ENCODE measurements at places on chromosomes 11 and 22.

GRCh38 chr11:14577835-14578529 lies 57.8 kb upstream of the PSMA1 start:
- DNase-seq, result no peak

GRCh38 chr11:110782616-110783015 lies 70.4 kb upstream of the ARHGAP20 start:
- DNase-seq, result no peak

DNA sequence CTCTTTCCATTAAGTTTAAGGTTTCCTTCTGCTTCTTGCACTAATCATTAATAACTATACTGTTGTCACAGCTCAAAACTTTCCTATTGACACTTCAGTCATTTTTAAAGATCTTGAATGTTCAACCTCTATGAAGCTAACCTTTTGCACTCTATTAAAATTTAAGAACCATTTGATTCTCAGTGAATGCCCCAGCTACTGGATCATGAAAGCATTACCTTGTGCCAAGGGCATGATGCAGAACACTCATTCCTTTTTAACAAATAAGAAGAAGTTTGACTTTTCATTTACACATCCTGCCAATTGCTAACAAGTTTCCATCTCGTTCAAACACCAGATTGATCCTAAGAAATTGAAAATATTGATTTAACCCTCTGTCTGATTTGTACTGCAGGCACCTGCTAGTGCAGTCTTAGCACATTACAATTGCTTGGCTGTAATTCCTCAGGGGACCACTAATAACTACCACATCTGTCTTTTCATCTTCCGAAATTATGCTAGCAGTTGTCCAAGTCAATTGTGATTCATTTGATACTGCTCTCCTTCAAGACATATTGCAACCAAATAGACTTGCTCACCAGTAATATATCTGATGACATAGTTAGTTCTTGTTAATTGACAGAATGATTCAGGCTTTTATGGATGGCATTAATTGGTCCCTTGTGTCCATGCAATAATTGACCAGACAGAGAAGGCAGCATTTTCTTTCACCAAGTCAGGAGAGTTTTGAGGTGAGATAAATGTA lies 158.4 kb downstream of the TEAD1 start:
- DNase-seq, result no peak

GRCh38 chr22:47067911-47068625 lies 305.6 kb downstream of the TBC1D22A start:
- no peak for DNase-seq

GRCh38 chr11:10327254-10327653 lies 22.4 kb downstream of the ADM start:
- no peak for DNase-seq

DNA sequence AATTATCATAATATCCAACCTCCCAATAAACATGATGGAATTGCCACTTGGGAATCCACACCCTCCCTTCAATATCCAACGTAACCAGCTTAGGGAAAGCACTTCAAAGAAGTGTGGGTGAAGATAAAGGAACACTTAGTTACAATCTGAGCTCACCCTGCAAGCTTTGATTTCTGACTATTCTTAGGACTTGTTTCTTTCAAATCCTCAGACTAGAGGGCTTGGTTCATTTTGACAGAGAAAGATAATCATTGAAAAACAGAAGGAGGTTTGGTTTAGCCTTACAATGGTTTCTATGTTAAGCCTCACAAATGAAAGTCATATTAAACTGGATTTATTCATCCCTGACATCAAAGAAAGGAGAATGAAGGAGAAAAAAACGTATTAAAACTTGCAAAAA lies 57.9 kb upstream of the SYT13 start:
- no peak for DNase-seq

DNA sequence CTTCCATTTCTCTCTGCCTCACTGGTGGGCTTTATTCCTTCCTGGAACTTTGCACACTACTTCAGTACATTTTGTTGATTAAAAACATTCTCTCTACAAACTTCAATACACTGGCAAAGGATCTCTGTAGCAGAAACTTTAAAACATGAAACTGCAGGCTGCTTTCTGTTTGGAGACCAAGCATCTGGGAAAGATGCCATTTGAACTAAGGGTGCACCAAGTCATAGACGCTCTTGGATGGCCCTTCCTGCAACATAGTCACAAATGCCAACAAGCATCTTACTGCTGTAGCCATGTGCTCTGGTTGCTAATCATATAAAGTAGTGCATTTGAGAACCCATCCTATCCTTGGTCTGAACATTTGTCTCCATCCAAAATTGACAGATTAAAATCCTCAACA lies 56.4 kb downstream of the SNX19 start:
- DNase-seq, result no peak

All from SIG-M5 (cell line).